ENCODE measurements at places on chromosomes 6 and 20. TPM values are rescaled to one million over a fixed set of nuclear protein-coding genes. Genes with fewer than 3 reads are reported as not detected.

SLC4A11 gene
- 1.0 TPM for total RNA-seq

RAB44 gene
- under 0.01 TPM for total RNA-seq

FABP7 gene
- total RNA-seq = 0.71 TPM

EMILIN3 gene
- under 0.01 TPM for total RNA-seq

MED20 gene
- total RNA-seq = 26.0 TPM

FGD2 gene
- total RNA-seq = not detected

RHAG gene
- not detected for total RNA-seq

BTN1A1 gene
- not detected for total RNA-seq

GFRAL gene
- total RNA-seq = not detected

NKAIN4 gene
- total RNA-seq = 0.18 TPM

RBM24 gene
- 3.5 TPM for total RNA-seq

SPATS1 gene
- total RNA-seq = not detected

MEP1A gene
- not detected for total RNA-seq

TNXB gene
- total RNA-seq = 144 TPM

BEND6 gene
- 12.8 TPM for total RNA-seq

PLN gene
- 0.28 TPM for total RNA-seq

C6orf141 gene
- total RNA-seq = 3.0 TPM

LTB gene
- not detected for total RNA-seq

CCN2 gene
- 25.3 TPM for total RNA-seq

CSNK2A1 gene
- total RNA-seq = 98.6 TPM

HLA-DRB1 gene
- total RNA-seq = not detected

CST7 gene
- total RNA-seq = not detected

TBXT gene
- total RNA-seq = not detected

CRISP2 gene
- total RNA-seq = not detected

PRR18 gene
- total RNA-seq = not detected

CCN6 gene
- not detected for total RNA-seq

DDX43 gene
- 0.55 TPM for total RNA-seq

CST5 gene
- not detected for total RNA-seq

BTNL2 gene
- total RNA-seq = not detected

ENTPD6 gene
- 64.3 TPM for total RNA-seq

CDK19 gene
- 7.4 TPM for total RNA-seq

VSTM2L gene
- total RNA-seq = 1.1 TPM

PACSIN1 gene
- total RNA-seq = not detected

GNMT gene
- total RNA-seq = not detected

BNIP5 gene
- not detected for total RNA-seq

AKAP12 gene
- total RNA-seq = 67.4 TPM

CABLES2 gene
- 0.74 TPM for total RNA-seq

CD93 gene
- total RNA-seq = 0.14 TPM

SIRPA gene
- 16.6 TPM for total RNA-seq

CDC25B gene
- 20.5 TPM for total RNA-seq

MCHR2 gene
- total RNA-seq = not detected

SLC44A4 gene
- not detected for total RNA-seq

KIAA1586 gene
- total RNA-seq = 17.2 TPM

TFAP2A gene
- under 0.01 TPM for total RNA-seq

GSTA4 gene
- total RNA-seq = 37.3 TPM

MAN1A1 gene
- 176 TPM for total RNA-seq

BPI gene
- total RNA-seq = not detected

ANGPT4 gene
- not detected for total RNA-seq

IL17A gene
- total RNA-seq = not detected

IMPG1 gene
- total RNA-seq = not detected

SLC9A8 gene
- 8.4 TPM for total RNA-seq

EYA2 gene
- total RNA-seq = 0.14 TPM

SALL4 gene
- 0.28 TPM for total RNA-seq

MLN gene
- total RNA-seq = not detected

PHF1 gene
- 20.0 TPM for total RNA-seq

CNR1 gene
- not detected for total RNA-seq

HLA-DQB1 gene
- total RNA-seq = not detected

HDGFL1 gene
- not detected for total RNA-seq

MATN4 gene
- total RNA-seq = not detected
